ENCODE measurements at places on chromosomes 12 and 14.

DNA sequence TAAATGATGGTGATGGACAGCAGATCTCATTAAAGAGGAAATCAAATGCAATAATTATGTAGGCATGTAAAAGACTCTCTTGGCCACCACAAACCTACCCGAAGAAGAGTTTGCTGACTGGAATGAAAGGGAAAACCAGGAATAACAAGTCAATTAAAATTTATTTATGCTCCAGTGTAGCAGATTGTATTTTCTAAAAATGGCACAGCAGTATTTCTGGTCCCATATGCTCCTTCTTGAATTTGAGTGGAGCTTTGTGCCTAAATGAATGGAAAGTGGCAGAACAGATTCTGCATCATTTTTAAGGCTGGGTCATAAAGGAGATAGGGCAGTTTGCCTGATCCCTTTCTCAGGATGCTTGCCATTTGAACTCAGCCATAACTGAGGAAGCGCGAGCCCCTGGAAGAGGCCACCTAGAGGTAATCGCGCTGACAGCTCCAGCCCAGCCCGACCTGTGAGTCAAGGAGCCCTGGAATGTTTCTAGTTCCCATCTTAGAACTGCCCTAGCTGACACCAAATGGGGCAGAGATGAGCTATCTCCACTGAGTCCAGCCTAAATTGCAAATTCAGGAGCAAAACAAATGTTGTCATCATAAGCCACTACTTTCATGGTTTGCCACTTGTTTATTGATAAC lies 229.2 kb upstream of the TMTC1 start:
- no peak for DNase-seq

- DNase-seq: no peak
These were observed 50.1 kb downstream of the CCDC88C start for GRCh38 chr14:91367173-91368171.

DNA sequence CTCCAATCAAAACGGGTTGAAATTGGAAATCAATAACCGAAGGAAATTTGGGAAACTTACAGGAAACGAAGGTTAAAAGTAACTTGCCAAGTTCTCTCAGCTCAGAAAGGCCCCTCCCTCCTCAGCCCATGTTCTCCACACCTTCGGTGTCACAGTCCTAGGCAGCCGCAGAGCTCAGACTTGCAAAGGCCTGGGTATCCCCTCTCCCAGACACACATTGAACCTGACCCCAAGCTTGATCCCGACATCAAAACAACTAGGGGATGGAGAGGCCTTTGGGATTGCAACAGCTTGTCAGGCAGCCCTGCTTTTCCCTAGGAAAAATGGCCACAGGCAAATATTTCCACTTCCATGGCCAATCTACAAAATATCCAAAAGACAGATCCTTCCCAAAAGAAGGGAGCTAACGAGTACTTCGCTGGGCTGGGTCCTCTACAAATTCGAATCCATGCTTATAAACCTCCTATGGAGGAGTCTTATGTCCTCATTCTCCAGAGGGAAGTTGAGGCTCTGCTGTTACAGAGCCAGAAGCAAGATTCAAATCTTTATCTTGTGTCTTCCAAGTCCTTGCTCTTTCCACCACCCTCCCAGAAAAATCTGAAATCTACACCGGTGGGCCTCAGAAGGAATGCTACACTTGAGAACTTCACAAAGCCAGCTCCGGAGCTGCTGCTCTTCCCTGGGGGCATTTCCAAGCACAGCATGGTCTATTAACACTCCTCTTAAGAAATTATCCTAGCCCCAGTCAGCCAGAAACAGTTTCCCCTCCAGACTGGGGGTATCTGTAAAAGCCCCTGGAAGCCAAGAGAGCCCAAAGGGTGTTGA lies 35.7 kb upstream of the PNMA1 start:
- DNase-seq: no peak

GRCh38 chr14:43147485-43147884 lies 1359.6 kb downstream of the FSCB start:
- DNase-seq: no peak

DNA sequence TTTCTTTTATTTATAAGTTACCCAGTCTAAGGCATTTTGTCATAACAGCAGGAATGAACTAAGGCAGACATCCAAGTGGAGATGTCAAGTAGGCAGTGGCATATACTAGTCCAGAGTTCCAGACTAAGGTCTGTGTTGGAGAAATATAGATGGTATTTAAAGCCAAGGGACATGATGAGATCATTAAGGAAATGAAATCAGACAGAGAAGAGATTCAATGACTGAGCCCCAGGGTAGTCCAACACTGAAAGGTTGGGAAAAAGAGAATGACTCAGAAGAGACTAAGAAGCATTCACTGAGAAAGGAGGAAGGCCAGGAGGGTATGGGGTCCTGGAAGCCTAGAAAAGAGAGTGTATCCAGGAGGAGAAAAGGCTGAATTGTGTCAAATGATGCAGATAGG lies 442.2 kb upstream of the CCDC196 start:
- DNase-seq: no peak

DNA sequence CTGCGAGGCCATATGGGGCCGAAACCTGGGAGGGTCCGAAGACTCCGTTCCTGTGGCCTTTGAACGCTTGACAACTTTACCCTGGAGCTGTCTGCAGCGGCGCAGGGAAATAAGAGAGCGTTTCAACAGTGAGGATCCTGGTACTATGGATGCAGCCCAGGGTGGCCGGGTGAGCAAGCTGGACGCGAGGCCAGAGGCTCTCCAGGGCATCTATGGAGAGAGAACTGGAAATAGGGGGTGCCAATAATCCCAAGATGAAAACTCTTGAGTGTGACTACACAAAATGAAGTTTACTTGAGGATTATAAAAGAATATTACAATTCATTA lies 1.1 kb upstream of the ABCC9 start:
- DNase-seq: no peak

DNA sequence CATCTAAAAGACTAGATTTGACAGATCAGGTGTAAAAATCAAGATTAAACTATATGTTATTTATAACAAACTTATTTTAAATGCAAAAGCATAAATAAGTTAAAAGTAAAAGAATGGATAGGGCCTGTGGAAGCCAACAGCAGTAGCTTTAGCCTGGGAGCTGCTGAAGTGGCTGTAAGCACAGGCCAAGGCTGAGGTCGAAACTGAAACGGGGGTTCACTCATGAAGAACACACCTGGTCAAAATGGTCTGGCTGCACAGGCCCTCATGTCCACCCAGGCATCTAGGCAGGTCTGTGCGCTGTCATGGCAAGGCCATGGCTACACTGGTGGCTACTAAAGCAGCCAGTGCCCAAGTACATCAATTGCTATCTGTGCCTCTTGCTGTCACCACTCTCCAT lies 23.1 kb downstream of the CATSPERB start:
- DNase-seq: no peak

GRCh38 chr14:93923626-93924025 lies 3.5 kb upstream of the FAM181A start:
- no peak for DNase-seq

- no peak for DNase-seq
These were observed 11.2 kb downstream of the MAP4K5 start for GRCh38 chr14:50520947-50521815.

DNA sequence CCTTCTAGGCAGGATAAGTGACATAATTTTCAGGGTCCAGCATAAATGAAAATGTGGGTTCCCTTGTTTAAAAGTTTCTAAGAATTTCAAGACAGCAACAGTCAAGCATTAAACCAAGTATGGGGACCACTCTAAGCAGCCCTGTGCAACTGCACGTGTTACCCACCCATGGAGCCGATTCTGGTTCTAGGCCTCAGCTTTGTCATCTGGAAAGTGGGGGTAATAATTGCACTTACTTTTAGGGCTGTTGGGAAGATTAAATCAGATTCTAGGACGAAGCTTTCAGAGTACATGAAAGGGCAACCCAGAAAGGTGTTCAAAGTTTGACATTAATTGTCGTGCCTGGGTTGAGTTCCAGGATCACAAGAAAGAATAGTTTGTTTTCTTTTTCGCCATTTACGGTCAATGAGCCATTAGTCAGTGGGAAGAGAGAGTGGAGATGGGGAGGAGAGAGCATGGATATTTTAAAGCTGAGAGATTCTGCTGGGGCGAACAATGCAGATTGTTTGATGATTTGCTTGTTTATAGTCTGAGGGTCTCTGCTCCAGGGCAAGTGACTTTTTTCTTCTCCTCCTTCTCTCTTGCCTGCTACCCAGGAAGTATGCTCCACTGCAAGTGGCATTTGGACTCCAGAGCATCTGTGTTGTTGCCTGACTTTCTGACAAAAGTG lies 10.7 kb upstream of the PPFIBP1 start:
- DNase-seq: no peak

GRCh38 chr12:52217223-52217622 lies 15.8 kb upstream of the KRT7 start:
- no peak for DNase-seq

DNA sequence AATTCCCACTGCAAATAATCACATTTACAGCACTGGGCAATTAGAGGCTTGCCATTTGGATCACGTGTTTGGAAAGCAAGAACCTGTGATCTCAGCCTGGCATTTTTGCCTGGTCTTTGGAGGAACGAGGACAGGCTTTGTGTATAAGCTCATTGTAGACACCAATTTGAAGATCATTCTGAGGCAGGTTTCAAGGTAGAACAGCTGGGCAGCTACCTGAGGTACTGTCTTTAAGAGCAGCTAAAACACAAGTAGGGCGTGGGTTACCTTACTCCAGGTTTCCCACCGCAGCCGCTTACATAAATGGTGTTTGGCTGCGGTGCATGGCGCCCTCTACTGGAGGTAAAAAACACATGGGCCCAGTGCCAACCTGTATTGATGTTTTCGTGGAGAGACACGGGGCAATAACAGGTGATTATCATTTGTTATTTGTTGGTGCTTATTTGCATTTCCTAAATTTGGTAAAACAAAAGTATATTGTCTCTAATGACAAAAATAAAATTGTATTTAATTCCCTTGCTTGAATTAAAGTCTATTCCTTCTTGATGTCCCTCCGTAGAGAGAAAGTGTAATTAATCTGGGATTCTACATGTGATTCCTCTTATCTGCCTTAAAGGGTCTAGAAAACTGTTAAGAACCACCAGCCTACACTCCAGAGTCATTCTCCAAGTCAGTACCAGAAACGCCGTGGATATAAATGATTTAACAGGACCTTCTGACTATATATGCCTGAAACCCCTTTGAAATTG lies 69.7 kb downstream of the SVOP start:
- peak; percentile 39 for DNase-seq

GRCh38 chr12:38886064-38886463 lies 19.3 kb downstream of the CPNE8 start:
- DNase-seq: peak; percentile 30

DNA sequence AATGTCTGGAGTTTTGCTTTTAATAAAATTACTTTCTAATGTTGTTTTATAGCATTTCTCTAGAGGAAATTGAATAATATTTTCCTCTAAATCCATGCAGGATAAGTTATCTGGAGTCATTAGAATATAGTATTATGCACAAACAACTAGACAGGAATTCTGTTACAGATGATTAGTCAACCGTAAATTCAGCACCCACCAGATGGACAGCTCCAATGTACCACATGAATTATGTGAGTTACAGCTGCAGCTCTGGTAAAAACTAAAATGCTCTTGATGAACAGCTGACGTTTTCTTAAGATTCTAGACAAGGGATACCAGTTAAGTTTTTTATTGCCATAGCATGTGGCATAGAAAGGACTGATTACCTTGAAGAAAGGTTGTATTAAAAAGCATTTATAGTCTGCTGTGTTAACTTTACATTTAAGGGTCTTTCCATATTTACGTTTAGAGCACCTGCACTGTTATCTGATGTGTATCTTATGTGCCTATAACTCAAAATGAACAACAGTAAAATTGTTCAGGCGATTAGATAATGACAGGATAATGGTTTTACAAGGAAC lies 321.4 kb upstream of the LRFN5 start:
- DNase-seq: peak; percentile 6

DNA sequence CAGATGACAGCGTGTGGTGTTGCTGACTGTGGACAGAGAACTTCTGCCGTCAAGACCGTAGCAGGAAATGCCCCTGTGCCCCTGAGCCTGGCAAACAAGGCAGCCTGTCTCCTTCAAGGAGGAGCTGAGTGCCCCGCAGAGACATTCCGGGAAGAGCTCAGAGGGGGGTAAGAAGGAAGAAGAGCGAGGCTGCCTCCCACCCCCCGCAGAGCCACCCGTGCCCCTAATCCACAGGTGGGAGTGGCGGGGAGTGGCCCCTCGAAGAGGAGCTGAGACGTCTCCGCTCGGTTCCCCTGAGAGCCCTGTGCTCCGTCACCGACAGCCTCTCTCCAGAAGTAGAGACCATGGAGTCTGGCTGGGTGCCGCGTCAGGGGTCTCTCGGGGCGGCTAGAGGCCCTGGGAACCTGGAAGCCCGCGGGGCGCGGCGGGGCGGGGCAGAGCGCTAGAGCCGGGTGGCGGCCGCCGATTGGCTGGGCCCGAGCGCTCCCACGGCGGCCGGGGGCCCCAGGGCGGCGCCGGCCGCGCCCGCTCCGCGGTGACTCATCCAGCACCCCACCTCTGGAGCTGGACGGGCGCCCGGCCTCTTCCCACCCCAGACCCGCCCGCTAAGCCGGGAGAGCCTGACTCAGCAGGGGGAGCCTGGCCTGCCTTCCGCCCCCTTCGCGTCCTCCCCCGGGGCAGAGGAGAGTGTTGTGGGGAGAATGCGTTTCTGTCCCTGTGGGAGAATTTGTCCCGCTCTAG lies 25.2 kb upstream of the KRT78 start:
- DNase-seq: no peak

GRCh38 chr12:32181498-32182175 lies 75.0 kb downstream of the BICD1 start:
- DNase-seq: no peak

DNA sequence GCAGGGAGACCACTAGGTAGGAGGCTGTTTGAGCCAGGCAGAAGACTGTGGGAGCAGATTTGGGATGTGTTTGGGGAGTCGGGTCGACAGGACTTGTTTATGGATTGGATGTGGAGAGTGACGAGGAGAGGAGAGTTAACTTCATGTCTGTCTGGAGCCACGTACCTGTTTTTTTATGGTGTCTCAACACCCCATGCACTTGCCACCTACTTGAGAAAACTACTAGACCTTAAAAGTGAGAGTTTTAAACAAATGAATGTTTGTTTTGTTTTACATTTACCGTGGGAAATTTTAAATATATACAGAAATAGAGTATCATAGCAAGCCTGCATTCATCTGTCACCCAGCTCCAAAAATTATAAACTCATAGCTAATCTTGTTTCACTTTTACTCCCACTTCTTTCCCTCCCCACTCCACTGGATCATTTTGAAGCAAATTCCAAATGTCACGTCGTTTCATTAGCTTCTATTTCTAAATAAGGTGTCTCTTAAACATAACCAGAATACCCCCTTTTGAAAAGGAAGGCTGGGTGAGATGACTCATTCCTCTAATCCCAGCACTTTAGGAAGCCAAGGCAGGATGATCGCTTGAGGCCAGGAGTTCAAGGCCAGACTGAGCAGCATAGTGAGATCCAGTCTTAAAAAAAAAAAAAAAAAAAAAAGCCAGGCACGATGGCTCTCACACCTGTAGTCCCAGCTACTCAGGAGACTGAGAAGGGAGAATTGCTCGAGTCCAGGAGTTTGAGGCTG lies 136.2 kb downstream of the ANO6 start:
- no peak for DNase-seq

Data from SHP77 treated with DMSO at 0.1 percent for 48 hours (cell line).